Lower lobe of right lung (tissue), 2 donors: ENCODE measurements at places on chromosomes 2 and 18. TPM values are rescaled to one million over a fixed set of nuclear protein-coding genes. Genes with fewer than 3 reads are reported as not detected.

DNA sequence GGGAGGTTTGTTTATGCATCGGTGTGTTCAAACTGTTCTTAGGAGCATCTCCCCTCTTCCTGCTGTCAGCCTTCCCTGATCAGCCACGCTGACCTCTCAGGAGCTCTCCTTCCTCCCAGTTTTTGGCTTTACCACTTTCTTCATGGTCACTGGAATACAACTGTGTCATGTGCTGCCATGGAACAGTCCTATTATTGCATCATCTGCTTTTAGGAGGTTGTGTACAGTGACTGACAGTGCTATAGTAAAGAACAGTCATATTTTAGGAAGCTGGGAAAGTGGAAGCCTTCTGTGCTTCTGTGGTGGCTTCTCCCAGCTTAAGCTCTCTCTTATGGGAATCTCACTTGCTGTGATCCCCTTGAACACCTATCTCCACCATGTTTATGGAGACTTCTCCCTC lies 165.5 kb downstream of the TPGS2 start:
- DNase-seq, result no peak

GRCh38 chr18:45688833-45689232 lies 35.1 kb upstream of the SLC14A1 start:
- no peak for DNase-seq

GRCh38 chr2:138267161-138267901 lies 234.2 kb upstream of the SPOPL start:
- DNase-seq, result no peak

DNA sequence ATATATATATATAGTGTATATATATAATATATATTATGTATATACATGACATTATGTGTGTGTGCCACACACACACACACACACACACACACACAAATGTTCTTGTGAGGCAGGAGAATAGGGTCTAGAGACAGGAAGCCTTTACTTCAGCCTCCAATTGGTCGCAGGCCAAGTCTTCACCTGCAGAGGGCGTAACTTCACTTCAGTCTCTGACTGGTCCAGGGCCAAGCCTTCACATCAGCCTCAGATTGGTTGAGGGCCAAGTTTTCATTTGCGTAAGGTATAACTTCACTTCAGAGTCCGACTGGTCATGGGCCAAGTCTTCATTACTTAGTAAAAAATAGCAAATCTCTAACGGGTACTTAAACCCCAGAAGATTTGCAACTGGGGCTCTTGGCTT lies 13.2 kb upstream of the SS18 start:
- no peak for DNase-seq

GRCh38 chr2:101533561-101534148 lies 58.7 kb upstream of the RFX8 start:
- no peak for DNase-seq

GRCh38 chr18:12747530-12748315 lies 44.9 kb downstream of the PSMG2 start:
- DNase-seq, result no peak

GRCh38 chr2:173659509-173659908 lies 304.8 kb downstream of the CDCA7 start:
- DNase-seq, result no peak

- DNase-seq, result no peak
These were observed 847.6 kb downstream of the SOCS6 start for GRCh38 chr18:71136487-71136886.

DNA sequence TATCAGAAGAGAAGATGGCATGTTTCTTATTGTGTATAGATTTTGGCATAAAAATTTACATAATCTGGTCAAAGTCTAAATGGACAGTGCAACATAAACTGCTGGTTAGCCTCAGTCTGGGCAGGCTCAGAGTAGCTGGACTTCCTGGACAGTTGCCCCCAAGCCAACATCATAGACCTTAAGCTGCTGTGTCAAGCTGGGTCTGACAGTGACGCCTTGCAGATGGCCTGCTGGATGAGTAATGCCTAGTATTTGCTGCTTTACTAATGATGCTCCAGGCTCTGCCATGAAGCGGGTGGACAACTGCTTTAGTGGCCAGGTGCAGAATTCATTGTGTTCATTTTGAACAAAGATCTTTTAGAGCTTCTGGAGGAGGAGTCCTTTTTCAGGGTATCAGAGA lies 603.7 kb upstream of the ZEB2 start:
- DNase-seq, result peak; percentile 48

DNA sequence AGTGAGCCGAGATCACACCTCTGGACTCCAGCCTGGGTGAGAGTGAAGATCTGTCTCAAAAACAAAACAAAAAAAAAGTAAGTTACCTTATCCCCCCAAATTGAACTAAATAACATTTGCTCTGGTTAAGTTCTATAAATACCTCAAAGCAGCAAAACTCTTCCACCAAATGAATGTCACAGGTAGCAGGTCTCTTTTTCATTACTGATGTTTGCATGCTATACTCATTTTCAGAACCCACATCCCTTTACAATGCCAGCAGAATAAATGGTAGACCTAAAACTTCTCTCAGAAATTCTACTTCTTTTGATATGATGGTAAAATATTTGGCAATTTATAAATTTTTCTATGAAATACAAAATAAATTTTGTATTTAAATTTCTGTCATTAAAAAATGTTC lies 22.3 kb downstream of the INO80D start:
- no peak for DNase-seq

DNA sequence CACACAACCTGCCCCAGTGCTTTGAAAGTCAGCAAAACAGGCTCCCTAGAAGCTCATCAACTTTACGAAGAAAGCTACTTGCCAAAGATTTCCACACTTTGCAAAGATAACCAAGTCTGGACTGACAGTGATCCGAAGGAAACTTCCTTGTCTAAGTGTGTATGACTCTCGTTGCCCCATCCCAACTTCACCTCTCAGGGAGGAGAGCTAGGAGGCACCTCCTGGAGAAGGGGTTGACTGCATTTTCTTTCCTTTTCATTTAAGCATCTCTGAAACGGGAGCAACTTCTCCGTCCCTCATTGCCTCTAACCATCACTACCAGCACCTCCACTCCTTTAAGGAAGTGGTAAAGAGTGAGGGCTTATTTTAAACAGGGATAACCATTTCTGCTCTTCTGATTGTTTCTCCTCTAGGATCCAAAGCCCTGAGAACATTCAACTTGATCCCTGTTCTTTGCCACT lies 7.0 kb downstream of the ZEB2 start:
- no peak for DNase-seq

DNA sequence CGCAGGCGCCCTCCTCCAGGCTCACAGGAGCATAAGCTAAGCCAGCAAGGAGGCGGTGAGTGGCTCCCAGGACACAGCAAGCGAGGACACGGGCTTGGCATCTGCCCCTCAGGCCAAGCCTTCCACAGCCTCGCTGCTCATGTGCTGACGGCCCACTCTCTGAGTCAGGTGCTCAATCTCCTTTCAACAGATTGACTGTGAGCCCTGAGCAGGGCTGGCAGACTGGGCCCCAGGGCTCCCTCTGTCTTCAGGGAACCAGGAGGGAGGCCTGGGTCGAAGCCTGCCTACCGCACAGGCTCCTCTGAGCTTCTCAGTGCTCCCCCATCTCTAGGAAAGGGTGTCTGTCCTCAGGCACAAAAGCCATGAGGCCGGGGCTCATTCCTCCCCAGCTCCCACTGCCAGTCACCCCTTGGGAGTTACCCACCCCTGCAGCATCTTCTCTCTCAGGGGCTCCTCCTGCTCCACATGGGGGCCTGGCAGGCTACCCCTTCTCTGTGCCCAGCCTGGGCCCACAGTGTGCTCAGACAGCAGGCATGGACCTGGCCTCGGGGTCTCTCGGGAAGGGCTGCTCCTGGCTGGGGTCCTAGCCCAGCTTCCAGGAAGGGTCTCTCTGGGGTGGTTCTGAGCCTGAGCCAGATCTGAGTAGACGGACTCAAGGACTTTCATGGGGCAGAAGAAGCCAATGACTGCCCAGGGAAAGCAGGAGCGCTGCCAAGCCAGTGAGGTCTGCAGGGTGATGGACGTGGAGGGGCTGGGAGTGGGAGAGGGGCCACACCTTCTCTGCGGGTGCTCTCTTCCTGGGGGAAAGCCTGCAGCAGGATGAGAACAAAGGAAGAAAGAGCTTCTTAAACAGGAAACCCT lies 138.0 kb upstream of the GPC1 start:
- DNase-seq, result no peak

GRCh38 chr2:216987252-216987821 lies 127.5 kb upstream of the TNP1 start:
- DNase-seq, result no peak

- no peak for DNase-seq
These were observed 77.4 kb downstream of the DYSF start for GRCh38 chr2:71530641-71531332.

DNA sequence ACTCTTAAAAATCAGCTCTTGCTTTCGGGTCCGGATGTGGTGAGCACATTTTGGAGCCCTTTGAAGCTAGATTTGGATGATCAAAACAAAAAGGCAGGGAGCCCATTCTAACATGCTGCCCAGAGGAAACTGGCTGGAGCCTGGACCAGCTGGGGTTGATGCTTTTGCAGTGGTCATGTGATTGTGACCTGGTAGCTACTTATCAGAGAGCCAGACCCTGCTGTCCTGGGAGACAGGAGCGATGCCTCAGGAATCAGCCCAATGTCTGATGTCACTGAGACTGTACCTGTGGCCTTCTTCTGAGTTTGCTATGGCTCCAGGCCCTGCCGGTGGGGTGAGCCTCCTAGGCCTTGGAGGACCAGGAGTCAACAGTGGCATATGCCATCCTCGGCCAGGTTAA lies 18.7 kb upstream of the SCLY start:
- no peak for DNase-seq

DNA sequence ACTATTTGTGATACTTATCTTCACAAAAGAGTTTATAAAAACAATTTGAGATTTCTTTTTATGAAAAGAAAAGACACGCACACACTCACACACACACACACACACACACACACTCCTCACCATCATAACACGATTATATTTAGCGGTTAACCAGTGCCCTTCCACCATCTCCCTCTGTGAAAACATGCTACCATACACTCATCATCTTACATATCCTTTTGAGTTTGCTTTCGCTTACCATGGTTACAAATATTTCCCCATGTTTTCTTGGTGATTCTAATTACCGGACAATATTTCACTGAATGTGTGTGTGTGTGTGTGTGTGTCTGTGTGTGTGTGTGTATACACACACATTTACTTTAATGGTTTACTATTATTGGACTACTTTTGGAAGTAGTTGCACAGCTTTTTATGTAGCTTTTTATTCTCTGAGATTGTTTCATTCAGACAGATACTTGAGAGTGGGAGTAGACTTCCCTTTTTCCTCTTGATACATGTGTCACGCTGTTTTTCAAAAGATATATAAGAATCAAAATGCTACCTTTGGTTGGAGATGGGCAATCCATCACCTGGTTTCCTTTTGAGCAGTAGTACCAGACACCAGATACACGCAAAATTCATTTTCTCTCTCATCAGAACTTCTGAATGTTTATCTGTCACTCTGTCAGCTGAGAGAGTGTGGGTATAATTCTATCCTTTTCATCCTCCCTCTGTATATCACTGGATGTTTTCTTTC lies 138.1 kb downstream of the SETBP1 start:
- no peak for DNase-seq

- DNase-seq, result no peak
These were observed 1.7 kb upstream of the LPIN2 start for GRCh38 chr18:3014503-3015203.

DNA sequence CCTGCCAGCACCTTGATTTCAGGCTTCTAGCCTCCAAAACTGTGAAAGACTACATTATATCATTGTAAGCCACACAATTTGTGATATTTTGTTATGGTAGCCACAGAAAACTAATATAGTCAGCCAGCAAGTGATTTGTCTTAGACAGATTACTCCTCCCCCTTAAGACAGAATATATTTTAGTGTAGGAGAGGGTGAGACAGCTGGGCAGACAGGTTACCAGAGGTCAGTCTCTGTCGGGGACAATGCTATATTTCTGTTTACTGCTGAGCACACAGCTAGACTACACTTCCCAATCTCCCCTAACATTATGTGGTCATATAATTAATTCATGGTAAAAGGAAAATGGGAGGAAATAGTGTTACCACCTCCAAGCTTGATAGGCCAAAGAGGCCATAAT lies 185.8 kb upstream of the PIK3C3 start:
- DNase-seq, result no peak

DNA sequence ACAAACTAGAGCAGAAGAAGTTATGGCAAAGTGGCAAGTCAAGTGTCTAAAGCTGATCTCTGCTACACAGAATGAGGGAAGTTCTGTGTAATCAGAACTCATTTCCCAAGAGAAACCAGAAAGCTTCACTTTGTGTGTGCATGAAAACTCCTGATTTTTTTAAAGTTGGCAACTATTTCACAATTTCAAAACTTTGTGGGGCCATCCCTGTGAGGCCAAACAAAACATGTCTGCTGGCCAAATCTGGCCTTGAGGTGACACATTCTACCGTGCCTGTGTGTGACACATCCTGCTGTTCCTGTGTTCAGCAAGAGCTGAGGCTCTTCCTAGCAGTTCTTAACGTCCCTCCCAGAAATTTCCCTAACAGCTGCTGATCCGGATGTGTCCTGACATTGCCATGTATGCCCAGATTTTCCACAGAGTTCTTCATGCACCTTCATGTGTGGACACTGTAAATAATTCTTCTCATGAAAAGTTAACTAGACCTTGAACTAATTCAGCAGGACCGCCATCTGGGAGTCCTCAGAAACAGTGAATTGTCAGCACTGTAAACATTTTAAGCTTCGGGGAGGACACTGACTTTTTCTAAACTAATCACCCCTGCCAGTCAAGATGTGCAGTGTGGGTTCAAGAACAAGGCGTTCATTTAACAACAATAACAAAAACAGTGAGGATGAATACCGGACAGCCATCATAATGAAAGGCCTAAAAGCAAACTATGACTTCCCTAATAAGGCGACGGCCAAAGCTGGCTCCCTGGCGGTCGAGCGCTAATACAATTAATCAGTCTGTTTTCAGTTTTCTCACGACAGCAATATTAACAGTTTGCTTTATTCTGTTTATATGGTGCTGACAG lies 99.0 kb downstream of the PLEKHM3 start:
- DNase-seq, result no peak

- DNase-seq, result no peak
These were observed 95.9 kb upstream of the MBOAT2 start for GRCh38 chr2:9099341-9099751.

- no peak for DNase-seq
These were observed 57.7 kb downstream of the THADA start for GRCh38 chr2:43538034-43538670.

DNA sequence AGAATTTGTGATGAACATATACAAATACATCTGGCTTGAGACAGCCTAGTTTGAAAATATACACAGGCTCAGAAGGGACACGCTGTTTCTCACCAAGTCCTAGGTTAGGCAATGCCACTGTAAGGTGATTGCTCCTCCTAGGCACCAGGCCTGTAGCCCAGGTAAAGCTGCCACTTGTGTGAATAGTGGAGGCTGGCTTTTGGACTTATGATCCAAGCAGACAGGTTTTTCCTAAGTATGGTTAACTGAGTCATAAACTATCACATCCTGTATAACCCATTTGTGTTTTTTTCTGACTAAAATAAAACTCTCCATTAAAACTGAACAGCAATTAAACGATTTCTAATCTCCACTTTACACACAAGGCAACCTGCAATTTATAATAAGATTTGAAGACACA lies 81.0 kb downstream of the SEMA4F start:
- no peak for DNase-seq

The SESTD1 gene
- total RNA-seq, result 107 TPM

The APLF gene
- 5.8 TPM for total RNA-seq

The MAL gene
- 13.4 TPM for total RNA-seq

The TEX44 gene
- not detected for total RNA-seq

The IL1R1 gene
- 152 TPM for total RNA-seq

The GLS gene
- 180 TPM for total RNA-seq

The TIA1 gene
- total RNA-seq, result 118 TPM

The ALKAL2 gene
- 6.7 TPM for total RNA-seq

The GBX2 gene
- not detected for total RNA-seq

The LAMA3 gene
- total RNA-seq, result 89.1 TPM

The SNED1 gene
- total RNA-seq, result 36.2 TPM

The CFAP65 gene
- 7.6 TPM for total RNA-seq

The SPATA3 gene
- total RNA-seq, result not detected

The HMSD gene
- total RNA-seq, result 1.6 TPM

The FBXO48 gene
- 2.3 TPM for total RNA-seq
